Spinal cord (tissue), 10 donors: ENCODE measurements at places on chromosomes 1 and 21. TPM values are rescaled to one million over a fixed set of nuclear protein-coding genes. Genes with fewer than 3 reads are reported as not detected.

The TAL1 gene
- total RNA-seq: 8.7 TPM

DNA sequence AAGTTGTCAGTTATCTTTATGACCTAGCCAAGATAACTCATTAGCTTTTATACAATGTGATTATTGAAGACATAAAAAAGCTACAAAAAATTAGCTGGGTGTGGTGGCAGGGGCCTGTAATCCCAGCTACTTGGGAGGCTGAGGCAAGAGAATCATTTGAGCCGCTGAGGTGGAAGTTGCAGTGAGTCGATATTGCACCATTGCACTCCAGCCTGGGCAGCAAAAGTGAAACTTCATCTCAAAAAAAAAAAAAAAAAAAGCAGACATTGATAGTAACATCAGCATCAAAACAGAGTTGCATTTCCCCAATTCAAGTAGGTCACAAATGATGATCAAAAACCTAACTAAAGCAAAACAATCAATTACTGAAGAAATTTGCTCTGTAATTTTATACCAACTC lies 191.4 kb downstream of the PTGER3 start:
- H3K36me3 ChIP-seq: no peaks in the 10 kb centered on the region
- no peaks in the 10 kb centered on the region for H3K4me1 ChIP-seq
- H3K4me3 ChIP-seq: no peak overlapping the region
- H3K27ac ChIP-seq: no peak overlapping the region
- no peak for DNase-seq

DNA sequence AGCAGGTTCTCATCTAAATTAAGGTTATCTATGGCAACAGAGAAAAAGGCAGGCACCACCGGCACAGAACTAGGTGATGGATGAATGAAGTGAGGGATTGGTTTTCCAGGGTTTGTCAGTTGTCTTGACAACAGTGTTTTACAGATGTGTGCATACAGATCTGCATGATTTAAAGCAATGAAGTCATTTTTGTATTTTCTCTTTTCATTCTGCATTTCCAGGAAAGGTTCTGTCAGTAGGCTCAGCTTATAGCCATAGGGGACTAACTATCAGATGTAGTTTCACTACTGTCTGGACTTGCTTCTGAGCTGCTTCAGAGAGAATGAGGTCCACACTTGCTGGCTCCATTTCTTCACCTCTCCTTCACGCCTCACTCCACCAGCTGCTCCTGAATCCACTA lies 98.2 kb upstream of the LMO4 start:
- H3K4me1 ChIP-seq: peaks cover 9% of the 10 kb centered on the region
- H3K4me3 ChIP-seq: no peak overlapping the region
- H3K27me3 ChIP-seq: no peaks in the 10 kb centered on the region
- no peak for DNase-seq

The TSPAN1 gene
- 0.50 TPM for total RNA-seq

GRCh38 chr1:167551362-167551761 lies 2.2 kb downstream of the CREG1 start:
- H3K4me1 ChIP-seq: peaks cover 13% of the 10 kb centered on the region
- no peak overlapping the region for H3K4me3 ChIP-seq
- no peak for DNase-seq
- no peaks in the 10 kb centered on the region for H3K36me3 ChIP-seq

The ASPM gene
- 18.3 TPM for total RNA-seq

The ZNF436 gene
- 53.4 TPM for total RNA-seq

DNA sequence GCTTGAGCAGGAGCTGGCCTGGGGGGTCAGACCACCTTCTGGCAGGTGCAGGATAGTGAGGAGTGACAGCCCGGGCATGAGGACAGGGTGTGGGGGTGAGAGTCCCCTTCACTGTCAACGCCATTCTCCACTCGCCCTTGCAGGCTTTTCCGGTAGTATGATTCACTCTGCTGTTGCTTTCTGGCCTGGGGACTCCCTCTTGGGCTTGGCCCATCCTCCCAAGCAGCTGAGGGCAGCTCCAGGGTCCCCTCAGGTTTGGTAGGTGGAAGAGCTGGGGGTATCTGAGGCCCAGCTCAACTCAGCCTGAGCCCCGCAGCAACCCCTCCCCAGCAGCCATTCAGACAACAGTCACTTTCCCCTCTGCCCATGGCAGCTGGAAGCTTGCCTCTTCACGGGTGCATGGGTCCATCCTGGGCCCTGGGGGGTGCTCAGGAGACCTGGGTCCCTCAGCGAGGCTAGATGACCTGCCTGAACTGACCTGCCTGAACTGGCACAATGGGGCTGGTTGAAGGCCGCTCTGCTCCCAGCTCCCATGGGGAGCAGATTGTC lies 1.3 kb downstream of the CLDN19 start:
- H3K27ac ChIP-seq: no peak overlapping the region
- peaks cover 7% of the 10 kb centered on the region for H3K36me3 ChIP-seq
- DNase-seq: no peak
- peaks cover 61% of the 10 kb centered on the region for H3K4me1 ChIP-seq

The ENO1 gene
- total RNA-seq: 703 TPM

GRCh38 chr1:15546641-15547040 lies 20.0 kb downstream of the DNAJC16 start:
- no peak for DNase-seq
- H3K36me3 ChIP-seq: peaks cover 36% of the 10 kb centered on the region
- H3K4me1 ChIP-seq: no peaks in the 10 kb centered on the region
- no peak overlapping the region for H3K4me3 ChIP-seq
- no peaks in the 10 kb centered on the region for H3K27me3 ChIP-seq

The AIM2 gene
- 1.5 TPM for total RNA-seq
